RCC 7860 (cell line): ENCODE measurements at places on chromosomes 3 and 15.

DNA sequence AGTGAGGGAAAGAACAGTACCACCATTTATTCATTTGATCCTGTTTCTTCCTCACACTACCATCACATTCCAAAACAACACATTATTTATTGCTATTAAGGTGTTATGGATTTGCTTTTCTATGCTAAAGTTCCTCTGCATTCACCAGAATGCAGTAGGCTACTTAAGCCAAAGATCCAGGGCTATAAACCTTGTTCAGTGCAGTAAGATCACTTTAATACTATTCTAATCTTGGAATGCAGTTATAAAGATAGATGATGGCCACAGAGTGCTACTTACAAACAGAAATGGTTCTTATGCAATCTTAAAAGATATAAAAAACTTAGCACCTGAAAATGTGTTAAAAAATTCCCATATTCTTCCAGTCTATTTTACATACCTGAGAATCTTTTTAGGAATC, 107.5 kb upstream of the TSPAN3 start:
- no peak for DNase-seq

- no peak for DNase-seq
These were observed 134.7 kb upstream of the VEPH1 start for GRCh38 chr3:157637866-157638265.

DNA sequence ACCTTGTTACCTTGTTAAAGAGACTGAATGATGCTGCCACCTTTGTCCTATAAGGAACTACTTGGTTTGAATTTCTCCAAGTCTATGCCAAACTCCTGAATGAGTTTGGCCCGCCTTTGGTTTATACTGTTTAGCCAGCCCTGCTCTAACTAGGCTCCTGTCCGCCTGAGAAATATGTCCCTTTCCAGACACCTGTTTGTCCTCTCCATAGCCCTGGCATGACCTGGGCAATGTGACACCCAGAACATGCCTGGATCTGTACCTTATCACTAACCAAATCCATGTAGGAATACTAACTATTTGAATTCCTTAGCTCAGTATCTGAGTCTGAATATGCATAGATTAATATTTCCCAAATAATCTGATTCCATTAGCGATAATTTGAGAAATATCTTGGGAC, 24.4 kb upstream of the TMC3 start:
- no peak for DNase-seq

DNA sequence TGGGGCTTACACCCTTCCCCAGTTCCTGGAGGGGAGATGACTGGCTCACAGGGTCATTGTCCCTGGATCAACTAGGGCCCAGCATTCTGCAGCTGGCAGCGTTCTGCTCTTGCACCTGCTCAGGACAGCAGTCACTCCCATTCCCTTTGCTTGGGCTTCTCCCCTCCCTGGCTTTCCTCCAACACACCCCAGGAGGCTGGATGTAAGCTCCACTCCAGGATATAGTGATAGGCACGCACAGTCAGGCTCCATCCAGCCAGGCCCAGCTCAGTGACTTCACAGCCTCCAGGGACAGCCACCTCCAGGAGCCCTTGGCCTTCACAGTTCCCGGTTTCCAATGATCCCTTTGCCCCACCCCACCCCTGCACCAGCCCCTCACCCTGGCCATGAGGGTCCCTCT, 1.9 kb downstream of the SPTBN5 start:
- no peak for DNase-seq

GRCh38 chr15:68719672-68720071, 101.0 kb downstream of the ANP32A start:
- no peak for DNase-seq

DNA sequence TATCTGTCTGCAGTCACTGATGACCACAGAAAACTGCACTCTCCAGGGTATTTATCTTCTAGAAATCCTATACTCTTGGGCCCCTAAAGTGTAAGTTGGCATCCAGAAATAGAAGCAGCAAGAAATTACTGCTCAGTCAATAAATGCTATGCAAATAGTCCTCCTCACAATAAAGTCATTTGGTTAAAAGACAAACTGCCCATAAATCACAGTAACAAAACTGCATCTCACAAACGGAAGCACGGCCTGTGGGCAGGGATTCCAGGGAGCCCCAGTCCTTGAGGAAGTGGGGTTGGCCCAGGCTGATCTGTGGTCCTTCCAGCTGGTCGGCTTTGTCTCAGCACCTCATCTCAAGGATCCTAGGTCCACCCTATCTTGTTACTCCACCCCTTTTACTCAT, 29.7 kb upstream of the SPATA12 start:
- no peak for DNase-seq

DNA sequence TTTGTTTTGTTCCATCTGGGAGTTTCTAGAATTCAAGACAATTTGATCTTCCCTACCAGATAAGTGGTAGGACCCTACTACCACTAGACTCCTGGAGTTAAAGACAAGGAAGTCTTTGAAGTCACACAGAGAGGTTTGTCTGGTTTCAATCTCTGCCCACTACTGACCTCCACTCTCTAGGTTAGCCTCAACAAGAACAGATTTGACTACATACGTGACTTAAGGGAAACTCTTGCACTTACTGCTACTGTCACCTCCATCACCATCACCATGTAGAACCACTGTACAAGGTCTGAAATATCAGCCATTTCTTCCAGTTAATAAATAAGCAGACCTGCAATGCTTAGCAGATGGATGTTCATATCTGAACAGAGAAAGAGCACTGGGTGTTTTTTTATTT, 148.3 kb upstream of the ARHGEF26 start:
- no peak for DNase-seq

- DNase-seq: no peak
These were observed 269.2 kb upstream of the GOLIM4 start for GRCh38 chr3:168364967-168365366.

DNA sequence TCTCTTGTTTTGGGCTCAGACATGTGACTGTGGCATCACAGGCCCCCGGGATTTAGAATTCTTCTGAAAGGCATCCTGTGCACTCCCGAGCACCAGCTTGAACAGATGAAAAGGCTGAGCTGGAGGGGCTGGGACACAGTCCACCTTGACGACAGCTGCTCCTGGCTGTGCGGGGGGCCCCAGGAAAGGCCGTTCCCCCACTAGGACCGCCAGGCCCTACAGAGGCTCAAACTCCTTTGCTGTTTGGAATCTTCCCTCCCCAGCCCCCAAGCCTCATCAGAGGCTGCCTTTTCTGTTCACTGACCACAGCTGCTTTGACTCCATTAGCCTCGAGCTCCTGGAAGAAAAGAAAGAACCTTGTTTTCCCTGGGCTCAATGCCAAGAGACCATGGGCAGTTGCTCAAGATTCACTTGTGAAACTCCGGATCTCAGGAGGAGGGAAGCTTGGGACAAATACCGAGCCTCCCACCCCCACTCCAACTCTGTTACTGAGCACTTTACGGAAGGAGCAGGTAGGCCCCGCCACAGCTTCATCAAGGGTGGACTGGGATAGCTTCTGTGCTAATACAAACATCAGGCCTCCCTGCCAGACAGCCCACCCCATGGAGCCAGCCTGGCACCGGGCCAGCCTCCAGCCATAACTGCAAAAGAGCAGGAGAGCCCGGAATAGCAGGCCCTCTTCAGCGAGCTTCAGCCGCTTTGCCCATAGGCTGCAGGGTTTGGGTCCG, 15.7 kb downstream of the CIDEC start:
- no peak for DNase-seq

DNA sequence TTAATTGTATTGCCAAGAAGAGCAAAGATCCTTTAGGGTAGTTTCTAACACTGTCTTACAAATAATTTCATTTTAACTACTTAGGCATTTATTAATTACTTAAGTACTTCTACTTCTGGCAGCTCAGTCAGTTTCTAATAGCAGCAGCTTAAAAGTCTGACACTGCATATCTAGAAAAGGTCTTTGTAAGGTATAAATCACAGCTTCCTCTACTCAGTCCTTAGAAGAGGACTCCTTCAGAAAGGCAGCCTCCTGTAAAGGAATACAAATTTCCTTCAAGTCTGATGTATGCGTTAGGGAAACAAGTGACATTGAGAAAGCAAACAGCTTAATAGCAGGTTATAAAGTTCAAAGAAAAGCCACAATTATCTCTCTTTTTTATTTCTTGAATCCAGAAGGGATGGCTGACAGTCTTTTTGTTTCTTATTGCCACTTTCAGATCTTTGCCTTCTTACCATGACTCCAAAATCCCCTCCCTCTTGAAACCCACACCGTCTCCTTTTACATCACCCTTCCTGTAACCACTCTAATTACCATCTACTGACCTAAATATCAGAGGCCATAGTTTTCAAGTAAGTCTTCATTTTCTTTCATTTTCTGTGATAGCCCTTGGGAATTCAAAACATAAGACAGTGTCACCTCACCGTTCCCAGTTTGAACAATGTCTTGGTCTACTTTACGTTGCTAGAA, 109.5 kb downstream of the CGGBP1 start:
- no peak for DNase-seq

DNA sequence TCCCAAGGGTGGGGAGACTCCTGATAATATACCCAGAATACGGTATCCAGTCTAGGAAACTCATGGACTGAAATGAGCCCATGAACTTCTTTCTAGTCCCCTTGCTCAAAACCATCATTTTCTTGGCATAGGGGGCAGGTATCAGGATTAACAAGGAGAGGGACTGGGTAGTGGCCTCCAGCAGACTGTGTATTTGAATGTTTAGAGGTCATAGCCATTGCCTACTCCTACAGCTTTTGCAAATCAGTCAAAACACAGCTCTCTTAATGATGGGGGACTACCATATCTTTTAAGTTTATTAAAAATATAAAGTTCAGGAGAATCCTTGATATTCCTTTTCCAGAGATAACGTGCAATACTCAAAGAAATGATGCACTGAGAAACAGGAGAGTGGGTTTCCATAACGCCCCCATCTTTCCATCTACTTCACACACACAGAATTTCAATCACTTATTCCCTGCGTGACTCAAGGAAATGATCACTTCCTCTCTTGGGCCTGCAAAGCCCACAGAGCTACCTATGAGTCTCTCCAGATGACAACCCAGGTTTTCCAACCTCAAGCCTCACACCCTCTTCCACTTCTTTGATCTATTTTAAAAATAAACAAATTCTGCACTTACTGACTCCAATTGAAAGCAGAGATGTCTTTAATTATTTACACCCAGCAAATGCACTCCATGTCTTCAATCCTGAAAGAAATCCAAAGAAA, 584.0 kb upstream of the LMCD1 start:
- no peak for DNase-seq

DNA sequence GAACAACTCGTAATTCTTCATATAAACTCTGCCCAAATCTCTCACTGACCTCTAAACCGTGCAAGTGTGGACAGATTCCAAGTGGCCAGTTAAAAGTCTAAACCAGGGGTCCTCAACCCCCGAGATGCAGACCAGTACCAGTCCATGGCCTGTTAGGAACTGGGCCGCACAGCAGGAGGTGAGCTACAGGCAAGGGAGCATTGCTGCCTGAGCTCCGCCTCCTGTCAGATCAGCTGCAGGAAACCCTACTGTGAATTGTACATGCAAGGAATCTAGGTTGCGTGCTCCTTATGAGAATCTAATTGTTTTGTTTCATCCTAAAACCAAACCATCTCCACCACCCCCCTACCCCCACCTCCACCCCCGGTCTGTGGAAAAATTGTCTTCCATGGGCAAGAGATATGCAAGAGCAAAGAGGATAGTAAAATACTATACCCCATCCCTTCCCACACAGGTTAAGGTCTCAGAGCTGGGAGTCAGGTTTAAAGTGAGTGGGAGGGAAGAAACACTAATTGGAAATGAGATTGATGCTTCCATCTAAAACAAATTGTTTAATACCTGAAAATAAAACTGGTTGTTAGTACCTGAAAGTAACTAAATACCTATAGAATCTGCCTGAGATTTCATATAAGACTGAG, 54.0 kb downstream of the POLQ start:
- no peak for DNase-seq

- DNase-seq: peak; percentile 53
These were observed 51.8 kb upstream of the GATM start for GRCh38 chr15:45429941-45430792.

DNA sequence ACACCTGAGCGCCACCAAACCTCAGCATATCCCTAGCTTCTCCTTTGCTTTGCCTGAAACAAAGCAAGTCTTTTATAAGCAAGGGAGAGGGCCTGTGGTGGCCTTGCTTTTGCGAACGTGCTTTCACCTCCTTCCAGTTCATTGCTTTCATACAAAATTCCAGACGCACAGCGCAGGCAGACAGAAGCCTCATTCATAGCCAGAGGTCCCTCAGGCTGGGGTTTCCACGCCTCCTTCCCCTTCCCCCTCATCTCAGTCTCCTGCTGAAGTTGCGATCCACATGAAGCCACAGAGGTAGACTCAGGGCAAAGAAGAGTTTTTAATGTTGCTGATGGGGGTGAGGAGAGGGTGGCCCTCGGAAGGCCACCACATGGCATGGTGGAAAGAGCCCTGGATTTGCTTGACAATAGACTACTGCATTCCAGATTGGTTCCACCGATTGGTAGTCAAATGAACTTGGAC, 59.4 kb upstream of the FLNB start:
- no peak for DNase-seq

DNA sequence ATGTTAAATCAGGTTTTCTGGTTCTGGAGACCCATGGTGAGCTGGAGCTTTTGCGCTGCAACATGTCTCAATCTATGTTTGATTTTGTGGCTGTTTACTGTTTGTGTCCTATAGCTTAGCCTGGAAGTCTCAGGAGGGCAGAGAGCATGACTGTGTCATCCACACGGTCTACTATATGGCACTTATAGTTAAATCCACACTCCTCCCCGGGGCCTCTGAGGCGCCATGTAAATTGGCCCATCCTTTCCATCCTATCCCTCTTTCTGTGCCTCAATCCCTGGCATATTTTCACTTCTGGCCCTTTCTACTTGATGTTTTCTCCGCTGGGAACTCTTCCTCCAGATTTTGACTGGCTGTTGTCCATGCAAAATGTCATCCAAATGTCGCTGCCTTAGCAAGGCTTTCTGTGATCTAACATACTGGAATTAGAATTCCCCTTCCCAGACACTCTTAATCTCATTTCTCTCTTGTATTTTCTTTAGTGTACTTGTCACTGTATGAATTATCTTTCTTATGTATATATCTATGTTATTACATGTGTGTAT, 560.8 kb upstream of the RGMA start:
- DNase-seq: no peak

GRCh38 chr15:80105595-80105994, 46.1 kb downstream of the ZFAND6 start:
- DNase-seq: peak; percentile 37

GRCh38 chr3:78353231-78353630, 1313.3 kb downstream of the ROBO2 start:
- no peak for DNase-seq

DNA sequence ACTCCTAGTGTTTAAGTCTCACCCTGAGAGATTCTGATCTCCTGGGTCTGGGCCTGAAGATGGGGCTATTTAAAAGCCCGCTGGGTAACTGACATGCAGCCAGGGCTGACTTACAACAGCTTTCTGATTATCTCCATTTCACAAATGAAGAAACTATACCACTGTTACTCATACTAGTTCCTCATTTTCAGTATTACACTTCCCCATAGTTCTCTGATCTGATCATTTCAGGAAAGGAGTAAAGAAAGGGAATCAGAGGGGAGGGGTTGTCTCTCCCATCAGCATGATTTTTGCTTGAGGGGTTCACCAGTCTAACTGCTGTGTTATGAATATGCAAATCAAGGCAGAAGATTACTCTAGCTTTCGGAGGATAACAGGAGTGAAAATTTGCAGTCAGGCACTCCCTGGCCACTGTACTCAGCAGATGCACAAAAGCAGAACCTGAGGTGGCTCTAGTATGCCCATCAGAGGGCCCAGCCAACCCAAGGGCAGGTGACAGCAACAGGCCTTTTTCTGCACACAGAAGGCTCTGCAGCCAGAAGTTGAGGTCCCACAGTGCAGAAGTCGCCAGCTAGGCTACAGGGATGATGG, 59.4 kb downstream of the DAPK2 start:
- no peak for DNase-seq

GRCh38 chr3:123084192-123084591, 17.4 kb downstream of the PDIA5 start:
- DNase-seq: no peak

- DNase-seq: no peak
These were observed 69.7 kb downstream of the MRPL46 start for GRCh38 chr15:88397506-88397905.
